Eye (tissue), 1 donor: ENCODE measurements at places on chromosomes 7 and 10.

DNA sequence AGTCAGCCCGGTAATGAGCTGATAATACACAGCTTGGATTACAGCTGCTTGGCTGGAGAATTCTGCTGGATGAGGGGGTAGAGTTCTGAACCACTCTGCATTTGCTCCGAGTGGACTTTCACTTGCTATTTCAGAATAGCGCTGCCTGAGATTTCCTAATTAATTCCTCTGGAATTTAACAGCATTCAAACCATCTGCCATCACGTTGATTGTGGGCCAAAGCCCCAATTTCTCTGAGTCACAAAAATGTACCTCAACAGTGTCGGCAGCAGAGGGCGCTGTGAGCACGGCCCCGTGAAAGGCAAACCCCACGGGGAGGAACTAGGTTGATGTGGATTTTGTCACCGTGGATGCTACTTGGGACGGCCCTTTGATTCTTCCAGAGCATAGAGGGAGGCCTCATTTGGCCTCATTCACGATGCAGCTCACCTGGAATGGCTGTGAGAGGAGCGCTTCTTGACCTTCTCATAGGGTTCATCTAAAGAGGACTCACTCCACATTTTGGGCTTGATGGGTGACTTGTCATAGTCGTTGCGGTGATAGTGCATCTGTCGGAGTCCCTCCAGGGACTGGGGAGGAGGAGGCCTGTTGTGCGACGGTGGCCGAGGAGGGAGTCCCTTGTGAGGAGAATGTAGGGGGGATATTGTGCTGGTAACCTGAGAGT, 73.3 kb downstream of the PRPF18 start:
- DNase-seq, result peak; percentile 86

GRCh38 chr7:10860516-10860915, 113.2 kb upstream of the PHF14 start:
- DNase-seq, result no peak

- DNase-seq, result peak; percentile 46
Measured at GRCh38 chr10:22805304-22805703, 90.9 kb upstream of the PIP4K2A start.

GRCh38 chr10:103154521-103155299, 38.4 kb downstream of the NT5C2 start:
- peak; percentile 34 for DNase-seq

- peak; percentile 68 for DNase-seq
Measured at GRCh38 chr10:3782146-3782450, 2.9 kb downstream of the KLF6 start.

DNA sequence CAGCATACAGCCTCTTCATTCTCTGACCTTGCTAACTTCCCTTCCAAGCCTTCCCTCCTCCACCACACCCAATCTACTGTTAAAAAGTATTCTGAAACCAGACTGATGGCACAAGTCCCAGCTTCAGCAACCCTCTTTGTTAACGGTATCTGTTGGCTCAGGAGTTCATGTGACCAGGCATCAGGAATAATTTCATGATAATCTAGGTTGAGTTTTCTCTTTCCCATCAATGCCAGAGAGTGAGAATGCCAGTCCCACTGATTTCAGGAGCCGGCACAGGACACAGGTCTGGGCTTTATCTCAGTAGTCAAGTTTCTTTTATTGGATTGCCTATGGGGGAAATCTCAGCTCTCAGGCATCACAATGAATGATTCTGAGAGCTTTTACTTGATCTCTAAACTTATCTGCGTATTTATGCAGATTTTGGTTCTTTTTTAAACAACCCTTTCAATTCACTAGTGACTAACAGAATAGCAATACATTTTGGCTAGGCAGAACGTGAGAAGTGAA, 231.0 kb upstream of the LYZL1 start:
- no peak for DNase-seq

- peak; percentile 38 for DNase-seq
Measured at GRCh38 chr7:33886149-33886623, 19.2 kb upstream of the BMPER start.

DNA sequence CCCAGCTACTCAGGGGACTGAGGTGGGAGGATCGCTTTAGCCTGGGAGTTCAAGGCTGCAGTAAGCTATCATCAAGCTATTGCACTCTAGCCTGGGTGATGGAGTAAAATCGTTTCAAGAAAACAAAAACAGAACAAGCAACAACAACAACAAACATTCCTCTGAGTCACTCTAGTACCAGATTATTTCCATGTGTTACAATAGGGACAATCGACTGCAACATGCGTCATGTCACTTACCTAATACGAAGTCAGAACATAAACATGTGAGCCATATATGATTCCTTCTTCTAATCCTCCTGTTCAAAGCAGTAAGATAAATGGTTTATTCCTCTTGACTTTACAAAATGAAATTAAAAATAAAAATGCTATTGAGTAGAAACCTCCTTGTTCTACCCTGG, 57.3 kb downstream of the ZNF438 start:
- no peak for DNase-seq

GRCh38 chr7:150799156-150799555, 1.0 kb downstream of the TMEM176B start:
- no peak for DNase-seq

GRCh38 chr10:1422275-1422674, 315.1 kb downstream of the ADARB2 start:
- no peak for DNase-seq

DNA sequence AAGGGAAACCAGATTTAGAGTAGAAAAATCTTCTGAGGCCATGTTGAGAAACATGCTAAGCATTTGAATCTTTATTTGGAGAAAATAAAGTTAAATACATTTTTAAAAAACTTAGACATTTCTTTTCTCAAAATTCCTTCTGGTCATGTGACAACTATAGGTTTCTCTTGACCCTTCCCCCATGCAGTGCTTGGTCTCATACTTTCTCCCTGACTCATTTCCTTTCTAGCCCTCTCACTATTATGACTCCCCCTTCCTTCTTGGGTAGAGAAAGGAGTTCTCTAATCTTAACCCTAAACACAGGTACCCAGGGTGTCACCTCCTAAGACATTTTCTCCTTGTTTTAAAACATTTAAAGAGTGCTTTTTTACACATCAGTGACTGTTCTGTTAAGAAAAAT, 179.5 kb upstream of the TMEM106B start:
- no peak for DNase-seq

GRCh38 chr7:51847461-51848134, 531.0 kb upstream of the COBL start:
- DNase-seq, result peak; percentile 10
